ENCODE measurements at places on chromosomes 2 and 18.

DNA sequence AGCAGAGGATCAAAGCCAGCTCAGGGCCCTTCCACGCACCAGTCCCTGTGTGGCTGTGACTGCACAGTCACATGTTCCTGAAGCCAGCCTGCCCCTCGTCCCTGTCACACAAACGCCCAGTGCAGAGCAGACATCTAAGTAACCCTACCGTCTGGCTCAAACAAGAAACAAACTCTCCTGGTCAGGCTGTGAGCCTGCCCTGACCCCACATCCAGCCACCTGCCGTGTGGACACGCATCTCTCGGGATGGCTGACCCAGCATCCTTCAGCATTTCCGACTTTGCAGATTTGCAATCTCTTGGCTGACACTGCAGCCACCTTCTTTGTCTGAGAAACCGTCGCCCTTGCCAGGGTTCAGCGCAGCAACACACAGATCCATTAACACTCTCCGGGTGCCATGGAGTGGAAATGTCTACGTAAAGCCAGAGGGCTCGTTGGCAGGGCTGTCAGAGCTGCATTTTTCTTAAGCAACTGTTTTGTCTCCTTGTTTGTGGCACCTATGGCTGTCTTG is 82.3 kb upstream of the ASAP2 start:
- DNase-seq: no peak

DNA sequence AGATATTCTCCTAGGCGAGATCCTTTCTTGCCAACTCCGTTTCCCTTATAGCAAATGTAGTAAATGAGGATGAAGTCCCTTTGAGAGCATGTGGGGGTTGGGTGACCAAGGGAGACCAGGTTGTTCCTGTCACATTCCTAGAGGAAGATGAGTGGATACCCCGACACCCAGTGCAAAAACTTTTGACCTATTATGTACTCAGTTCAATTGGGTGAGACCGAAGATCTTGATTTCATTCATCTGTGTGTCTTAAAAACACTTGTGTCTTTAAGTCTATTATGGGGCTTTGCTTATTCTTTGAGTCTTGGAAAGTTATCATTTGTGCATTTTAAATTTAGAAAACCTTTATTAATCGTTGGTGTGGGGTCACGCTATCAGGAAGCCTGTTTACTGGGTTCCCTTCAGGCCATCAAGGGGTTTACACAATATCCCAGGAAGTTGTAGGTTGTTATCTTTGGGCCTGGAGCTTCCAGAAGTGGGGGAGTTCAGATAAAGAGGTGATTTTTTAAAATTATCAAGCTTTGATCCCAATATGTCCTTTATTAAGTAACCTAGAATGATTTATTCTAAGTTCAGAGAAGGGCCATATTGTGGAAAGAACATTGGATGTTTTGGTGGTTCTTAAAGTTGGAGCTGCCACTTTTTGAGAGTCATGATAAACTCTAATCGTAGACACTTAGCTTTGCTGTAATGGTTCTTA is 2.8 kb downstream of the RHOB start:
- no peak for DNase-seq

- peak; percentile 19 for DNase-seq
These were observed 25.3 kb downstream of the DYNAP start for GRCh38 chr18:54616220-54616848.

GRCh38 chr18:9608298-9608697 is 6.1 kb downstream of the PPP4R1 start:
- no peak for DNase-seq

DNA sequence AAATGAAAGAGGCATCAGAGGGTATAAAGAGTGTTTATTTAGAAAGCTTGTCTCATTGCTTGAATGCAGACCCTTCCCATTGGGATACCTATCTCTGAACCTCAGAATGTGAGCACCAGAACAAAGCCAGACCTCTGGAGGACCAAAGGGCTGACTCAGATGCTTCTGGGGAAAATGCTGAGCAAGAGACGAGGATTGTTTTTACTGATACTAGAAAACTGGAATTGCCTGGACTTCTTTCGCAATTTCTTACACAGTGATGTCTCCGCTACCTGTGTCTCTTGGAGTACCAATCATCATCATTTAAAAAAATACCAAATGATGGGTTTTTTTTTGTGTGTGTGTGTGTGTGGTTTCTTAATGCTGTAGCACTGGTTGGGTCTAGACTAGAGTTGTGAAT is 55.6 kb upstream of the CCDC85A start:
- no peak for DNase-seq

DNA sequence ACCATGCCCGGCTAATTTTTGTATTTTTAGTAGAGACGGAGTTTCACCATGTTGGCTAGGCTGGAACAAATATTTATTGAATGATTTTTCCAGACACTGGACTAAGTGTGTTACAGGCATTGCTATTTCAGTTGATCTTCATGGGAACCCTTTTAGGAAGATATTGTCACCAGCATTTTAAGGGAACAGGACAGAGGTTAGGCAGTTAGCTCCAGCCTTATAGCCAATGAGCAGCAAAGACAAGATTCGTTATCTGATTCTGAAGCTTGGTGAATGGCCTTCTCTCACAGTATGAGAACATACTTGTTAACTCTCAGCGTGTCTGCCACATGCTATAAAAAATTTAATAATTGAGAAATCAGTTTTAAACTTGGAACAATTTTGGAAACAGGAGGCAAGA is 73.4 kb downstream of the SOCS6 start:
- no peak for DNase-seq

DNA sequence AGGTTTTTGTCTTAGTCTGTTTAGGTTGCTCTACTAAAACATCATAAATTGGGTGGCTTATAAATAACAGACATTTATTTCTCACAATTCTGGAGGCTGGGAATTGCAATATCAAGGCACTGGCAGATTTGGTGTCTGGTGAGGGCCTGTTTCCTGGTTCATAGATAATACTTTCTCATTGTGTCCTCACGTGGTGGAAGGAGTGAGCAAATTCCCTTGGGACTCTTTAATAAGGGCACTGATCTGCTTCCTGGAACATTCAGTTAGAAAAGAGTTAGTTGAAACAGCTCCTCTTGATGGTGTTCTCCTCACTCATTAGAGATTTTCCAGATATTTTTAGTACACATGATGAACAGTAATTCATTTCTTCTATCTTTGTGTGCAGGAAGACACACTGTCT is 22.3 kb downstream of the COL4A3 start:
- no peak for DNase-seq

DNA sequence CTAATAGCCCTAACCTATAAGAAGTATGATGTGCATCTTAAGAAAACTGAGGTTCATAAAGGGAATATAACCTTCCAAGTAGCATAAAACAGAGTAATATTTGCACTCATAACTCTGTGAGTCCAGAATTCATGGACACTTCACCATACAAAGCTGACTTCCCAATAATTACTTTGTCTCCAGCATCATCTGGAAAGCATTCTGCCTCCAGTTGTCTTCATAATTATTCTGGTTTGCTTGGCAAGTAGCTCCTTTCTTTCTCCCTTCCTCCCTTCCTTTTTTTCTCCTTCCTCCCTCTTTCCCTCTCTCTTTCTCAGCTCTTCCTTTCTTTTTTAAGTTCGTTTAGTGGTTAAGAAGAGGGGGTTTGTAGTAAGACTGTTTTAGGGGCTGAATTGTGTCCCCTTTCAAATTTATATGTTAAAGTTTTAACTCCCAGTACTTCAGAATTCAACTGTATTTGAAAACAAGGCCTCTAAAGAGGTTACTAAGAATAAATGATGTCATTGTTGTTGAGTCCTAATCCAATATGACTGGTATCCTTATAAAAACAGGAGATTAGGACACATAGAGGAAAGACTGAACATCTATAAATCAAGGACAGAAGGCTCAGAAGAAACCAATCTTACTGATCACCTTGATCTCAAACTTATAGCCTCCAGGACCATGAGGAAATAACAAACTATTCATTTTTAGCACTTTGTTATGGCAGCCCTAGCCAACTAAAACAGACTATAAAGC is 28.9 kb downstream of the TFPI start:
- no peak for DNase-seq

- no peak for DNase-seq
These were observed 59.9 kb downstream of the KYNU start for GRCh38 chr2:142937347-142937746.

- peak; percentile 29 for DNase-seq
These were observed 114.5 kb downstream of the METTL8 start for GRCh38 chr2:171319164-171319810.

All from GM20000 (cell line).